ENCODE measurements at places on chromosomes 5 and 9.

- no peak for DNase-seq
Observed at GRCh38 chr5:53369681-53370080, 110.7 kb upstream of the FST start.

DNA sequence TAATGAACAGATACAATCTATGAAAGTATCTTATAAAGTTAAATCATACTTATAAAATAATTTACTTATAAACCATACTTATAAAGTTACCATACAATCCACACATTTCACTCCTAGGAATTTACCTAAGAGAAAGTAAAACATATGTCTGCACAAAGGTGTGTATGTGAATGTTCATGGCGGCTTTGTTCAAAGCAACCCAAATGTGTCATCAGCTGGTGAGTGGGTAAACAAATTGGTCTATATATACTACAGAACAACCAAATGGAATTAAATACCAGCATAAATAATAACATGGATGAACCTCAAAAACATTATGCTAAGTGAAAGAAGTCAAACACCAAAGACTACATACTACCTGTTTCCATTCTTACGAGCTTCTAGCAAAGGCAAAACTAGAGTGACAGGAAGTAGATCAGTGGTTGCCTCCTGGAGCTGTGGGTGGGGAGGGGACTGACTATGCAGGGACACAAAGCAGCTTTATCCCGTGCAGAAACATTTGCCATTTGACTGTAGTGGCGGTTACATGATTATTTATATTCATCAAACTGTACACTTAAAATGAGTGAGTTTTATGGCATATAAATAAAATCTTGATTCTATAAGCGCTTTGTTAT lies 10.6 kb downstream of the TRAF1 start:
- no peak for DNase-seq

- no peak for DNase-seq
Observed at GRCh38 chr5:78751872-78752271, 103.3 kb upstream of the LHFPL2 start.

DNA sequence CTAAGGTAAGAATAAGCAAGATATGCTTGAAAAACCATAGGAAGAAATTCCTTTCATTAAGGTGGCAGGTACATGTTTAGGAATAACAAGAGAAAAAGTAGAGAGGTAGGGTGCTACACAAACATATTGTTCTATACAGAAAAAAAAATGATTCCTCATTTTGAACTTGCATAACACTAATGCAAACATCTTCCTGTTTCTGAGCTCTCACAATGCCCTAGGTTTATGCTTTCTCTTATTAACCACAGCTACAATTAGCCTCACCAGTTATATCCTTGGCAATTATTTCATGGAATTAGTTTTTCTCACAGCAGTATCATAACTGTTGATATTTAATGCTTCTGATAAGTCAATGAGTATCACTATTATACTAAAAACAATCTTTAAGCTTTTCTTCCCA lies 20.7 kb downstream of the CEMIP2 start:
- DNase-seq: no peak

GRCh38 chr5:50962934-50963872 lies 296.8 kb downstream of the PARP8 start:
- DNase-seq: peak; percentile 89

DNA sequence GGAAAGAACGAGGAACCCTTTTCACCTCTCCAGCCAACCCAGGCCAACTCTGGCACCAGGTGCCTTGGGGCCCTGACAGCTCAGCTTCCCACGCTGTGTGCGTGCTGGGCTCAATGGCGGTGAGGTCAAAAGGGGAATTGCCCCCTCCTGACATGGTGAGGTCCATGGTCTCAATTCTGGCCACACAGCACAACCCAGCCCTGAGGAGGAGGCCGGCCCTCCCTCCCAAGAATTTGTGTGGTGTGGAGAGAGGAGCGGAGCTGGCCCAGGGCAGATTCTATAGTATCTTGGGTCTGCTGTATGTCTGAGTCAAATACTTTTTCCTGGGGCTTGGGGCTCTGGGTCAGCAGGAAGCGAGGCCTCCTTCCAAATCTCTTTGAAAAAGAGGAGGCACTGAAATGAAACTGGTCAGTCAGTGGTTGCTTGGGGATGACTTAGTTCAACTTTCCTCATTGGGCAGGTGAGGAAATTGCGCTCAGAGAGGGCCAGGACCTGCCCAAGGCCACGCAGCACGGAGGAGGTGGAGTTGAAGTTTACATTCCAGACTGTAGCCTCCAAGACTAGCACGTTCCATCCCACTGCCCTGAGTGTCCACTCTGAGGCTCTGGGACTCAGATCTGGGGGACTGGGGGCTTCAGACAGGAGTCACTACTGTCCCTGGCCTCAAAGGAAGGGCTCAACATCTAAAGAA lies 15.6 kb downstream of the COL27A1 start:
- no peak for DNase-seq

GRCh38 chr5:112737070-112737462 lies 619 bp upstream of the APC start:
- DNase-seq: no peak

DNA sequence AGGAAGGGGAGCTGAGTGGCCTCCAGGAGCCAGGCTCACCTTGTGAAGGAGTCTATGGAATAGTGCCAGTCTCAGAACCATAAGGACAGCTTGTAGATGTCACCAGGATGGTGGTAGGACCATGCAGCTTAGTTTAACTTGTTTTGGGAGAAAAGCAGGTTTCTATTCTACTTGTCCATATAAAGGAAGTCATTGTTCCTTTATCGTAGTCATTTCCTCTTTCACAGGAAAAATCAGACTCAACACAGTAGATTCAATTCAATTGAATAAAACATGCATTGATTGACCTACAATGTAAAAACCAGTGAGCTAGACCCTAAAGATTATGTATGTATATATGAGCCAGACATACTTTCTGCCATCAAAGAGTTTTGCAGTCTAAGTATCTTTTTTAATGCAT lies 53.3 kb downstream of the MEGF10 start:
- no peak for DNase-seq

DNA sequence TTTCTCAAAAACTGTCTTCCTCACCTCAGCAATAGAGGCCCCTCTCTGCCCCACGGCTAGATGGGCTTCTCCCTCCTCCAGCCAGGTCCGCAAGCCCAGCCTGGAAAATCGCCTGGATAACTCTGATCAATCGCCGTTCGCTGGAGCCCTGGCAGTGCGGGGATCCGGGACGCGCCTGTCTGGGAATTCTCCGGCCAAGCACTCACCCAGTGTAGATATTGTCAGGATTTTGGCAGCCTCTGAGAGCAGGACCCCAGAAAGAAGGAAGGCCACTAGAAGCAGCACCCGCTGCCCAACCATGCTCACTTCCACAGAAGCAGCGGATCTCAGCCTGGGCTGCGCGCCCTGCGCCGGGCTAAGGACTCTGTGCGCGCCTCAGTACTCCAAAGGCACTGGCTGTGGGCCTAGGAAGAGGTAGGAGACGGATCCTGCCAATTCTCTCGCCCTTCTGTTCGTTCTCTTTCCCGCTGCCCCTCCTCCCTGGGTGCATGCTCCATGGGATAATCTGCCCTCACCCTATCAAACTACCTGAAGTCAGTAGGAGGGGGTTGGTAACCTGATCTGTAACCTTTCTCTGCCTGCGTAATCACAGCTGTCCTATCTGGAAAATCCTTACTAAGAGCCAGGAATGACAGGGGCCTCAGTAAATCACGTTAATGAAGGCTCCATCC lies at the start of gene UGT3A1:
TSS of gene UGT3A1 (minus strand) at position 450 of the 671 bp plus-strand sequence. CDS start at position 300, 150 bp downstream.
- DNase-seq: peak; percentile 5

DNA sequence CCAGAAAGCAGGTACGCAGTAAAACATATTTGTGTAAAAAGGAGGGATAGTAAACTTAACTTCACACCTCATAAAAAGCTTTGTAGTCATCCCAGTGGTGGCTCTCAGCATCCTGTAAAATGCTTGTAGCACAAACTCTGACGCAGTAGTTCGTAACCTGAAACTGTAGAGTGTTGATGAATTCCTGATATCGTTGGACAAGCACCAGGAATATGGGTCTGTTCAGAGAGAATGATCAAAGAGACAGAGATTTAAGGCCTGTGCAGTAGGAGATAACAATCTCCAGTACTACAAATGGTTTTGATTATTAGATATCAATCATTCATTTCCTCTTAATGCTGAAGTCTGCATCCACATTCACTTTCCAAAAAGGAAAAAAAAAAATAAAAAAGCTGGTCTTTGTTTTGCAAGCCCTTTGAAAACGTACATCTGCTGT lies 148.5 kb downstream of the KIAA0825 start:
- DNase-seq: no peak

- no peak for DNase-seq
Observed at GRCh38 chr5:35881758-35882157, 25.1 kb downstream of the IL7R start.

DNA sequence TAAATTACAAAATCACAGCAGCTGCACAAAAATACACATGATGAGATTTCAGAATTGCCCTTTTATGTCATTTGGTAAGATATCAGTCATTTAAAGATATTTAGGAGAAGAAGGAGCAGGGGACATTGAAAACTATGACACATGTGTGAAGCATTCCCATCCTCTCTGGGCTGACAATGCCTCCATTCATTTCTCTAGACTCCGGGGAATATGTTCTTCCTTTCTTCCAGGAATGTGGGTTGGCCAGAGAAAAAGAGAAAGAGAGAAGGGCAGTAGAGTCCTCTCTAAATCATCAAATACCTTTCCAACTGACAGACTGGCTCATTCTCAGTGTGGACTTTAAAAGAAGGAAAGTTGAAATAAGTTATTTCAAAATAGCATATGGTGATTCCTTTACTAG lies 205.6 kb upstream of the ADAMTSL1 start:
- DNase-seq: peak; percentile 24

- peak; percentile 56 for DNase-seq
Observed at GRCh38 chr9:129597355-129598088, 23.4 kb downstream of the C9orf50 start.

- no peak for DNase-seq
Observed at GRCh38 chr5:18102733-18103132, 468.5 kb downstream of the TAF11L14 start.

- DNase-seq: no peak
Observed at GRCh38 chr5:11700391-11700790, 203.9 kb downstream of the CTNND2 start.

DNA sequence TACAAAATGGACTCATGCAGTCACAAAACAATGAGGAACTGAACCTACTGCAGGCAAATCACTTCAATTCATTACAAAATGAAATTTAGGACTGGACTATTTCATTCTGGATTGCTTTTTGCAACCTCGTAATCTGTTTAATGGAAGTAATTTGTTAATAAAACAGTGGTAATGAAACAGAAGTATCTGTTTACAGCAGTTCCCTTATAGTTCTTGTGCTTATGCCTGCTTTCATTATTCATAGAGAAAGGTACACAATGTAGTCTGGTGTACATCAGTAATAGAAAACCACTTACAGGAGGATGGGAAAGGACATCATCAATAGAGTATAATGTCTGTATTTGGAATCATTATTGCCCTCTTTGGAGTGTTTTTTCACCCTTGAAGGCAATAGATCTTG lies 389.2 kb upstream of the NUDT12 start:
- no peak for DNase-seq

GRCh38 chr5:148861088-148861487 lies 34.7 kb downstream of the ADRB2 start:
- DNase-seq: no peak

DNA sequence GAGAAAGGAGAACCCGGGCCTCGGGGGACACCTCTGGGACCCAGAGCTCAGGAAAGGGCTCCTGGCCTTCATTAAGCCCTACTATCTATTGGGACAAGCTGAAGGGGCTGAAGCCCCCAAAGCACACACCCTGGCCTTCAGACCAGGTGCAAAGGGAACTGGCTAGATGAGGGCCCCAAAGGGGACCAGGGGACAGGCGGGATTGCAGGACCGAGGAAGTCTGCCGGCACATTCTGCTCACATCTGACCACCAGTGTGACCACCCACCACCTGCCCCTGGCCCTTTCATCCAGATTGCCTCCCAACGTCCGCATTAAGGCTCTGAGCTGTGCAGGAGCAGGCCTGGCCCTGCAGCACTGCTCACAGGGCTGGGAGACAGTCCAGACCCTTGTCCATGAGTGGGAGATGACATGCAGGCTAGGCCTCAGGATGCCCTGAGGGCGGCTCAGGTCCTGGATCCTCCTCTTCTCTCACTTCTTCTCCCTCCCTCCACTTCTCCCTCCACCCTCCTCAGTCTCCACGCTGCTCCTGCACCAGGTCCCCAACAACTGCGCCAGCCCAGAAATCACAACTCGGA lies 19.2 kb downstream of the PSD2 start:
- no peak for DNase-seq

DNA sequence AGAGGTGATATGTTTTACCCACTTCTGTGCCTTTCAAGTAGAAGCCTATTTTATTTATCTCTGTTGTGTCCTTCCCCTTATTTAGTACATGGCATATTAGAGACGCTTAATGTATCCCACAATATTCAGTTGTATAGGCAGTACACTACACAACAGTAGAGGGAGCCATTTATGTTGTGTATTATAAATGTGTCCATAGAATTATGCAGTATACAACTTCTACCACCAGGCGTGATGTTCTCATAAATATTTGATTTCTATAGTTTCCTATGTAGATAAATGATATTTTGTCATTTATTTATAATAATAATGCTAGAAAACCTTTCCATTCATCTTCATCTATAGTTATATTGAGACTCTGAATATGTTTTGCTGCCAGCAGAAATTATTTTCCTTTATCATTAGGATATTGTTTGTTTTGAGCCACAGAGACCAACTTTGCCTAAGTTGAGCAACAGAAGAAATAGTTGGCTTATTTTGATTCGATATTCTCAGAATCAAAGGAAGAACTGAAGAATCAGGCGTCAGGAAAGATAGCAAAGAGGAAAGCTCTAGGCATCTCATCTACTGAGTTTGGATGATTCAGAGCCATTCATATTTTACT lies 81.7 kb downstream of the ADAMTS19 start:
- DNase-seq: peak; percentile 5

DNA sequence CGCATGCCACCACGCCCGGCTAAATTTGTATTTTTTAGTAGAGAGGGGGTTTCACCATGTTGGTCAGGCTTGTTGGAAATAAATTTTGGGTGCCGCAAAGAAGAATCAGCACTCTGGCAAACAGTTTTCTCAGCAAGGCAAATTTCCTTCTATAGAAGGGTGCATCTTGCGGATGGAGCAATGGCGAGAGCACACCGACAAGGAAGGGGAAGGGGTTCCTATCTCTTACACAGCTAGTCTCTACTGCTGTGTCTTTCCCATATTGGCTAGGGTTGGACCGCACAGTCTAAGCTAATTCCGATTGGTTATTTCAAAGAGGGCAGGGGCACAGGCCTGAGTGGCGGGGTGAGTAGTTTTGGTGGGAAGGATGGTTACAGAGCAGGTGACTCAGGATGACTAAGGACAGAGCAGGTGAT lies 707 bp downstream of the GTF3C5 start:
- no peak for DNase-seq
